ENCODE measurements at places on chromosomes 12 and 14. TPM values are rescaled to one million over a fixed set of nuclear protein-coding genes. Genes with fewer than 3 reads are reported as not detected.

Gene PLA2G1B
- not detected for total RNA-seq

Gene ATL1
- 0.90 TPM for total RNA-seq

Gene KRT75
- not detected for total RNA-seq

Gene PTHLH
- total RNA-seq = not detected

Gene AMIGO2
- 1.3 TPM for total RNA-seq

Gene TAS2R13
- total RNA-seq = 0.39 TPM

Gene CMA1
- total RNA-seq = not detected

Gene CLEC9A
- total RNA-seq = not detected

Gene SMCO2
- 0.13 TPM for total RNA-seq

Gene B3GNT4
- under 0.01 TPM for total RNA-seq

Gene HOXC13
- total RNA-seq = not detected

Gene GSG1
- not detected for total RNA-seq

Gene NKX2-8
- not detected for total RNA-seq

Gene IFNG-AS1
- not detected for total RNA-seq

Gene PRIMA1
- total RNA-seq = not detected

Gene DCAF4
- total RNA-seq = 5.1 TPM

Gene KLRK1
- total RNA-seq = not detected

Gene INHBC
- total RNA-seq = not detected

Gene DEPDC4
- total RNA-seq = 0.13 TPM

Gene SPSB2
- total RNA-seq = 2.9 TPM

Gene TPH2
- total RNA-seq = not detected

Gene P2RX7
- 3.9 TPM for total RNA-seq

Gene CCDC184
- total RNA-seq = not detected

Gene FBRSL1
- total RNA-seq = 4.8 TPM

Gene KERA
- not detected for total RNA-seq

Gene PRICKLE1
- total RNA-seq = 16.3 TPM

Gene OVCH1
- not detected for total RNA-seq

Gene GPRC5D
- not detected for total RNA-seq

All from dermis microvascular lymphatic vessel endothelial cell (primary cell).